ENCODE measurements at places on chromosomes 3 and 15.

DNA sequence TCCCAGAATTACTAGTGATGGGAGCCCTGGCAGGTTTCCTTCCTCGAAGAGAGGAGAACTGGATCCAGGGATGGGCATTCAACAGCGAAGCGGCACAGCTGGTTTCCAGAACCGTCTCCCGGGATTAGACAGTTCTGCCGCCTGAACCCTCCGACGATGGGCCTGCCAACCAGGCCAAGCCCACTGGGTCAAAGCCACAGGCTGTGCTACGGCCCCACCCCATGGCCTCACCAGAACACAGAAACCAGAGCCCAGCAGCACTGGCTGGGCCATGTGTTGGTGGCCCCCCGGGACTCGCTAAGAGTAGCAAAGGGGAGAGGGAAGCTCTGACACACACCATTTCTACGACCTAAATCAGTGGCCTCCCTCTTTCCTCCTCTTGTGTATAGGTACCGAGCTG is 2.2 kb downstream of the C15orf62 start:
- no peak for DNase-seq

DNA sequence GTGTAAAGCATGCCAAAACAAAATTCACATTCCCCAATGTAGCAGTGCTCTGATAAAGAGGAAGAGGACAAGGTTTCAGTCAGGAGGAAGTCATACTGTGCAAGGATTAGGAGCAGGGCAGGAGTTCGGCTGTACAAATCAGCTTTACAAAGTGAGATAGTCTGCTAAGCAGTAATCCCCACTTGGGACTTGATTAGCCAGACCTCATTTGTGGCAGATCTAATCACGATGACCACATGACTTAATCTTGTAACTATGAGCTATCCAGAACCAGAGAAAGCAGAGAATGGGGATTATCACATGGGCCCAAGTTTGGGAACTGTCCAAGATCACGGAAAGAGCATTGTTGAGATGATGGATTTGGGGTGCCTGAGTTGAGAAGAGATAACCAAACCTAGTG is 7.8 kb downstream of the DCBLD2 start:
- DNase-seq: no peak

DNA sequence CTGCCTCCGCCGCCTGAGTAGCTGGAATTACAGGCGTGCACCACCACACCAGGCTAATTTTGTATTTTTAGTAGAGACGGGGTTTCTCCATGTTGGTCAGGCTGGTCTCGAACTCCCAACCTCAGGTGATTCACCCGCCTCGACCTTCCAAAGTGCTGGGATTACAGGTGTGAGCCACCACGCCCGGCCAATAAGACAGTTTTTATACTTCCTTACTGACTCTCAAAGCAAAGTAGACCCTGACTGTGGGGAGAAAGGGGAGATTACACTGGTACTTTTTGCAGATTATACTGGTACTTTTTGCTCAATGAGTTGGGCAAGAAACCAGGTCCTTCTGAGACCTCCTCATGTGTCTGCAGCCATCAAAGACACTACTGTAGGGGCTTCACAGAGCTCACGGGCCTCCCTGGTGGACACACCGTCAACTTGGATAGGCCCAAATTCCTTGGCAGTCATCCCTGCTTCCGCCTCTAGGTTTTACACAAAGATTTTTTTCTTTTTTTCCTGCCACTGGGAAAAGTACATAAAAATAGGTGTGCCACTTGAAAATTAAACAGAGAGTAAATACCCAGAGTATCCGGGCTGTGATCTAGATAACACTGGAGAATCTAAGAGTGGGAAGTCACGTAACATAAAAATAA is 143.3 kb upstream of the WNT5A start:
- no peak for DNase-seq

GRCh38 chr3:187006864-187007630 is 76.7 kb downstream of the ST6GAL1 start:
- DNase-seq: no peak

DNA sequence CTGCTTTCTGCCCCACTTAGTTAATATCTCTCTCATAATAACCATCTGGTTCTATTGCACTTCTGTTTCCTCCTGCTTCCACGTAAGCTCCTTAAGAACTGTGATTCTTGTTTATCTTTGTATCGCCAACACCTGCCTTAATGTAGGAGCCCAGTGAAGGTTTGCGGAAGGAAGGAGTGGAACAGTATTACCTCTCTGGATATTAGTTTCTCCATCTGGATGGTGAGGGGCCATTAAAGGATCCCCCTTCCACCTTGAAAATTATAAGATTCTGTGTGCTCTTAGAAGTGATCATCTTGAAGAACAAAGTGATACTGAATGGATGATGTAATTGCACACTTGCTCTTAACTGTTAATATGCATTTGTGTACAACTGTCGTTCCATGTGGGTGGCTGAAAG is 2.2 kb downstream of the CHRNA5 start:
- no peak for DNase-seq

DNA sequence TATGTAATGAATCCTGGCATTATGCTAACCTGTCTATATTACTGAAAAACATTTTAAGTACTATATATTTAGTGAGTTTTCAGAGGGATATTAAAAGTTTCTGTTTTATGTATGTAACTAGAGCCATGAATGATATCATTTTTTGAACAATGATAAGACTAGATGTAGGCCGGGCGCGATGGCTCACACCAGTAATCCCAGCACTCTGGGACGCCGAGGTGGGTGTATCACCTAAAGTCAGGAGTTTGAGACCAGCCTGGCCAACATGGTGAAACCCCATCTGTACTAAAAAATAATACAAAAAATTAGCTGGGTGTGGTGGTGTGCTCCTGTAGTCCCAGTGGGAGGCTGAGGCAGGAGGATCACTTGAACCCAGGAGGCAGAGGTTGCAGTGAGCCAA is 34.1 kb downstream of the DHX36 start:
- DNase-seq: no peak

DNA sequence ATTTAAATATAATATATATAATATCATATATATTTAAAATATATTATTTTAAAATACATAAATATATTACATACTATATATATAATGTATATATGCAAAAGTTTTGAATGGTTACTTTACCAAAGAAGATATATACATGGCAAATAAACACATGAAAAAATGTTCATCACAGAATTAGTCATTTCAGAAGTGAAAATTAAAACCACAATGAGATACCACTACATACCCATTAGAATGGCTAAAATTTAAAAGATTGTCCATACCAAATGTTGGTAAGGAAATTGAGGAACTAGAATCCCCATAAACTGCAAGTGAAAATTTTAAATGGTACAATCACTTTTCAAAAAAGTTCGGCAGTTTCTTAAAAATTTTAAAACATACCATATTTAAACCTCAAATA is 23.6 kb upstream of the COL8A1 start:
- DNase-seq: no peak

GRCh38 chr15:99668533-99669182 is 64.6 kb downstream of the LYSMD4 start:
- no peak for DNase-seq

DNA sequence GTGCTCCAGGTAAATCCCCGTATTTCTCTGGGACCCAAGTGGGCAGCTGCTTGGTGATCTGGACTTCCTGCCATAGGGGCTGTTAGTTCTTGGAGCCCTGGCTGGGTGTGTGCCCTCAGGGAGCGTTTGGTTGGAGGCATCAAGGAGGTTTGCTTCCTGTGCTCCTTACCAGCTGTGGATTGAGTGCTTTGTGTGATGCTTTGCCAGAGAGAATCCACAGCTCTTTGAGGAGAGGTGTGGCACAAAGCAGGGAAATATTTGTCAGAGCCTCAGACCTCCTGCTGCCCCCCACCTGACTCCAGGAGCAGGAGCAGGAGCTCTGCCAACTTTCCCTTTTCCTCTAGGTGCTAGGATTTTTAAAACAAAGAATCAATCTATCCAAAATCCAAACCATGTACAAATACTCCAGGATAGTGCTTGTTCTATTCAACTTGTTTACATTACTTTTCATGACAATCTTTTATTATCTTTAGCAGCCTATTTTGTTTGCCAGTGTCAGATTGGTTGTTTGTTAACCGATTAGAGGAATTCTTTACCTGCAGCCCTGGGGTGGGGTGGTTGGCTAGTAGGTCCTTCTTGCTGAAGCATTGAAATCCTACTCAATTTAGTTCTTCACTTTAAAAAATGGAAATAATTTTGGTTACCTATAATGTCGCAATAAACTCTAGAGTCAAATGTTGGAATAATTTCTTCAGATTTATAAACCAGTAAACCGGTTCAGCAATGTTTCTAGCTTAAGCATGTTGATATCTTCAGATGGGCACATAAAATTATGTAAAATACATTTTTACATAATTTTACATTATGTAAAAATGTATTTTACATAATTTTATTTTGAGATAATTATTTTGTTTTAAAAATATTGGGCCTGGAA is 2.5 kb downstream of the CTDSPL start:
- DNase-seq: no peak

GRCh38 chr15:77907824-77908751 is 169.4 kb downstream of the TBC1D2B start:
- no peak for DNase-seq

GRCh38 chr3:69764861-69765260 is 25.6 kb downstream of the MITF start:
- DNase-seq: no peak

GRCh38 chr3:189577050-189577951 is 53.9 kb upstream of the TP63 start:
- DNase-seq: no peak

- no peak for DNase-seq
Measured at GRCh38 chr15:66771351-66771650, 69.3 kb downstream of the SMAD6 start.

- DNase-seq: no peak
Measured at GRCh38 chr3:149850787-149851584, 38.0 kb downstream of the RNF13 start.

DNA sequence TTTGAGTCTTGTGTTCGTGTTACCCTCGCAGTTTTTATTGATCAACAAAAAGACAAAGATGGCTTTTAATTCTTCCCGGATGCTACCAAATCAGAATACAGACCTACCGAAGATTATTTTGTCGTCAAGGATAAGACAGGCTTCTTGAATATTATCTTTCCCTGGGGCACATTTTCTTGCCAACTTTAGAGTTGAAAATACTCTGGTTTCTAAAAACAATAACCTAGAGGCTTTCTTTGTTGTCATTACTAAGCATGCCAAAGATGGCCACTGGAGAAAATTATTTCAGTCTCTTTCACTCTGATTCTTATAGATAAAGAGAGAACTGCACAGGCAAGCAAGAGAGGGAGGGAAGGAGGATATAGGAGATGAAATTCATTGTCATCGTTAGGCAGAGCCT is 33.9 kb downstream of the OXNAD1 start:
- no peak for DNase-seq

DNA sequence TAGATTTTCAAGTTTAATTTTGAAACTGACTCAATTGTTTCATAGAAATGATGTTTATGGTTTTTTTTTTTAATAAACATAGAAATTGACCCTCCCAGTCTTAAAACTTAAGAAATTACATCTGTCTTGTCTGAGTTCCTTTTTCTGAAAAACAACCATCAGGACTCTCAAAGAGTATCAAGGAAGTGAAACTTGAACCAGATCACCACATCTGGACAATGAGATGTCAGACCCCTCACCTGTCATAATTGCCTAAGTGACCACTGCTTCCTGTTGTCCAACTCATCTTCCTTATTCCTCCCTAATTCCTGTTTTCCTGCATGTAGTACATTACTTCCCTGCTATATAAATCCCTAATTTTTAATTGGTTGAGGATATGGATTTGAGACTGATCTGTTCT is 441.5 kb upstream of the ARHGEF26 start:
- no peak for DNase-seq

- no peak for DNase-seq
Measured at GRCh38 chr3:128740621-128741020, 14.6 kb downstream of the RAB7A start.

- DNase-seq: peak; percentile 72
Measured at GRCh38 chr3:176574786-176575185, 622.5 kb downstream of the TBL1XR1 start.

GRCh38 chr3:134917631-134918030 is 122.6 kb downstream of the EPHB1 start:
- no peak for DNase-seq

DNA sequence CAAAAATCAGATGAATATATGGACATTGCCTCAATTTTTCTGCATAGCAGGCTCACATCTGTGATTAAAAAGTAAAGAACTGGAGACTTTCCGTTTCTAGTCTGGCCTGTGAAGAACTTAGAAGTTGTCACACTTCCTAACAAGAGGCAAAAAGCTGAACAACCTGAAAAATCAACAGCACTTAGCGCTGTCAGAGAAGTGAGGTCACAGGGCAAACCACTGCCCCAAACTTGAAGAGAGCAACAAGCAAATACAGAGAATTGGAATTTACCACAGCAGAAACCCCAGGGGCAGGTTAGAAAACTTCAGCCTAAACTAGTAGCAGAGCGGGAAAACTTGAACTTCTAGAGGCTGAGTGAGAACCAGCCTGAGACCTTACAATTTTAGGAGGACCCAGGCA is 38.9 kb downstream of the CCDC54 start:
- no peak for DNase-seq
